ENCODE measurements at places on chromosomes 5 and 9.

DNA sequence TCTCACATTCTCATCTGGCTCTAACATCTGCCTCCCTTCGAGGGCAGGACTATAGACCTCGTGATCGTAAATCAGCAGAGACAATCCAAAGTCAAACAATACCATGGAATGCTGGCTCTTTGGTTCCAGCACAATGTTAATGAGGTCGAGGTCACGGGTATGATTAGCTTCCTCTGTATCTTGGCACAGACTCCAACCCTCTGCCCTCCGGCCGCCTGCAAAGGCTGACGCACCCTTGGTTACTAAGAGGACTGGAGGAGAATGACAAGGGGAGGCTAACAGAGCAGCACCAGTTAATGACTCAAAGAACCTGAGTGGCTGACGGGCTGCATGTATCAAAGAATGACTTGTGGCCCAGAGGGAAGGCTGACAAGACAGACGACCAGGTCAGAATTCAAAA, 10.1 kb downstream of the LHFPL2 start:
- DNase-seq: peak; percentile 92

DNA sequence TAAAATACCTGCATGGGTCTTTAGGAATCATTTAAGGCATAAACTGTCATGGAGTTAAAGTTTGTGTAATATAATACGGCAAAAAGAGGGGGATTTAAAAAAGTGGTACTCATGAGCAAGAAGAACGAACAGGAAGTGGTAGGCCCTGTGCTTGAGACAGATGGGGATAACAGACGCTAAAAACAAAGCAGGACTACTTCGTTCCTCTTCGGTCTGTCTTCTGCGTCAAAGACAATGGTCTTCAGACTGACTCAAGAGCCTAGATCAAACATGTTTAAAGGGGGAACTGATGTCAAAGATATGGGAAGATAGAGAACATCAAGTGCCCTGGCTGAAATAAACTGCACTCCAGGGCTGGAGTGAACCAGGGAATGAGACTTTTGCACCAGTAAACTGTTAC, 59.8 kb upstream of the RFX3 start:
- DNase-seq: no peak

DNA sequence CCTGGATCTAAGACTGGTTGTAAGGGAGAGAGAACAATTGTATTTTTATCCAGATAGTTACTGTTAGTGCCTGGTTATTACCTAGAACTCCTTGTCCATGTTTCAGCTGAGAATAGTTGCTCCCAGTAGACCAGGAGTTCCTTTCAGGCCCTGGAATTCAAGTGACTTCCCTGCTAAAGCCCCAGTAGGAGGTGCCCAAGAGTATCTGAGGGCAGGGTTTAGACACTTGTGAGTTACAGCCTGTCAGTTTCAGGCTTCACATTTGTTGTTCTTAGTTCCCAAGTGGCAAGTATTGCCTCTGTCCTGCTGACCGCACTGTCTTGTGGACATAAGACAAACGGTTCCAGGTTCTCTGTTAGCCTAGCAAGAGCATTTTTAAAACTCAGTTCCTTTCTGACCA, 743.9 kb upstream of the SEMA6A start:
- DNase-seq: no peak

- no peak for DNase-seq
Observed at GRCh38 chr5:155471027-155471426, 457.5 kb downstream of the KIF4B start.

DNA sequence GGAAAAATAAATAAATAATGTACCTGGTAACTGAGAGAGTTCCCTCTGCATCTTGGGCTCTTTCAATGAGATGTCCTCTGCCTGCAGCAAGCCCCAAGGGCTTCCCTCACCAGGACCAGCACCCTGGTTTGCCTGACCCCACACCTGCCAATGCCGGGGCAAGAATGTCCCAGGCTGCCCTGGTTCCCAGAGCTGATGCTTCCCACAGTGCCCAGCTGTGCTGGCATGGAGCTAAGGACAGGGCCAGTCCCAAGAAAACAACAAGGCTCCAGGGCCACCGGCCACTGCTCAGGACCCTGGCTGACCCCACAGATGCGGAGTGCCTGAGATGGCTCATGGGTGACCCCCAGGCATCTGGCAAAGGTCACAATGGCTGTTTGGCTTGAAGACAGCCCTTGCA, 123.5 kb downstream of the KCNIP1 start:
- no peak for DNase-seq

DNA sequence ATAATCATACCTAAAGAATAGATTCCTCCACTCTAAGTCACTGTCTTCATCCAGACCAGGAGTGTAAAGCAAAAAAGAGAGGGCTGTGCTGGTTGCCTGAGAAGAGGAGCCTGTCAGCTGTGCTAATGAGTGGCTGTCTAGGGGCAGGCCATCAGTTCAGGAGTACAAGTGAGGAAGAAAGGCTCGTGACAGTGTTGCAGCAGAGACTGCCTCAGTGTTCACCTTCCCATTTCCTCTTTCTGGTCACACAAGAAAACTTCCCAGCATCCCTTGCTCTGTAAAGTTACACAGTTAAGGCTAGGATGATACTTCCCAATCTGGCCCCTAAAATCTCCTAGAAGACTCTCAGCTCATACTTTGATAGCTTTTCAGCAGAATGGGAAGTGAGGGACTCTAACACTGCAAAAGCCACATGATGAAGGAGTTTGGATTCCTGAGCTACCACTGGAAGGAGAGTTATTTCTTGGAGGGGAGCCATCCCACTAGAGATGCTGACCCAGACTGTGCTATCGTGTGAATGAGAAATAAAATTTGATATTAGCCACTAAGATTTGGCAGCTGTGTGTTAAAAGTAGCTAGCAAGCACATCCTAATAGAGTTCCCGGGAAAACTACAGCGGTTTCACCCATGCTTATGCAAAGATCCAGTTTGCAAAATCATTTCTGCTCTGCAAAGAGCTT, 67.1 kb downstream of the ADAMTS12 start:
- no peak for DNase-seq

DNA sequence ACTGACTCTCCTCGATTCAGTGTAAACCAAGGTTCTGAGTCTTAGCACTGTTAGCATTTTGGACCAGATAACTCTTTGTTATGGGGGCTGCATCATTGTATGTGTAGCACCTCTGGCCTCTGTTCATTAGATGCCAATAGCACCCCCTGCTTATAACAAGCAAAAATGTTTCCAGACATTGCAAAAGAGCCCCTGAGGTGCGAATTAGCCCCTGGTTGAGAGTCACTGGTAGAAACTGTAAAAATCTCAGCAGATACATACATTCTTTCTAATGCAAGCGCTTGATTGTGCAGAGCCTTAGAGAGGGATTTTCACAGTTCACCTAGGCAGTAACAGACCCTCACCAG, 2.8 kb downstream of the ADRB2 start:
- DNase-seq: no peak

- DNase-seq: no peak
Observed at GRCh38 chr5:51987239-51987638, 604.0 kb downstream of the ISL1 start.

DNA sequence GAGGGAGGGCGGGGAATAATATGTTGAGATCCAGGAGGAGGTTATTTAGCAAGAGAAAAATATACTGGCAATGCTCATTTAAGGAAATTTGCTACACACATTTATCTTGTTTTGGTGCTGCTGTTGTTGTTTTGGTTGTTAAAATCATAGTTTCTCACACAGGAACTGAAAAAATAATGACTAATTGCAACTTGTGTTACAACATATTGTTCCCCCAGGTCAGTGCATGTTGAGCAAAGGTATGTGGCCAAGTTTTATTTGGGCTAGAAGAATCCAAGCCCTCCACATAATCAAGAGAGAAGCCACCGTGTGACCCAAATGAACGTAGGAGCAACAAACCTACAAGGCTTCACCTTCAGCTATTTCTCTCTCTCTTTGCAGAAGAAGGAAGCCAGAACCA, 220.3 kb upstream of the DAPK1 start:
- no peak for DNase-seq

DNA sequence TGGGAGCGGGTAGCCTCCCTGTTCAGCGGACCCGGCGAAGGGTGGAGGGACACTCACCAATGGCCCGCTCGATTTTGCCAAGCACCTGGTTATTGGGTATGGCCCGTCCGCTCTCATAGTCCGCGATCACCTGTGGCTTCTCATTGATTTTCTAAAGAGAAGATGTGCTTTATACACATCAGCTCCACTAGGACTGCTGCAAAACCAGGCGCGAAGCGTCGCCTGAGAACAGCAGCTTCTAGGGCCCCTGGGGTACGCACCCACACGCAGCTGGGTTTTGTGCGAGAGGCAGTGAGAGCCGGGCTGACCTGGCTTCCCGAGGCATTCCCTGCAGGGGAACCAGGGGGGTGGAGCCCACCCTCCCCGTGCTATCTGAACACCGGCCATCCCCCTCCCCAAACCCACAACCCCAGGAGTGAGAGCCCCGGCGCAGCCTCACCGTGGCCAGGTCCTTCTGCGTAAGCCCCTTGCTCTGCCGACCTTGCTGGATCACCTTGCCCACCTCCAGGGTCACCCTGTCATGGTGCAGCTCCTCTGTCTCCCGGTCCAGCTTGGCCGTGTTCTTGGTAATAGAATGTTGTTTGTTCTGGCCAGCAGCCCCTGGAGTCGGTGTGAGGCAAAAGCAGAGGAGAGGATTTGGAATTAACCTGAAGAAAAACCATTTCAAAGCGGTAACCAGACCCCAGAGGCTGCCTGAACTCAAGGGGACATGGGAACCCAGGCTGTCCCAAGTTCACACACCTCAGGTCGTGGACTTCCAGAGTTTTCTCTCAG, 3.1 kb downstream of the EDF1 start:
- DNase-seq: no peak

- DNase-seq: no peak
Observed at GRCh38 chr5:151772846-151773561, 1.2 kb downstream of the G3BP1 start.

DNA sequence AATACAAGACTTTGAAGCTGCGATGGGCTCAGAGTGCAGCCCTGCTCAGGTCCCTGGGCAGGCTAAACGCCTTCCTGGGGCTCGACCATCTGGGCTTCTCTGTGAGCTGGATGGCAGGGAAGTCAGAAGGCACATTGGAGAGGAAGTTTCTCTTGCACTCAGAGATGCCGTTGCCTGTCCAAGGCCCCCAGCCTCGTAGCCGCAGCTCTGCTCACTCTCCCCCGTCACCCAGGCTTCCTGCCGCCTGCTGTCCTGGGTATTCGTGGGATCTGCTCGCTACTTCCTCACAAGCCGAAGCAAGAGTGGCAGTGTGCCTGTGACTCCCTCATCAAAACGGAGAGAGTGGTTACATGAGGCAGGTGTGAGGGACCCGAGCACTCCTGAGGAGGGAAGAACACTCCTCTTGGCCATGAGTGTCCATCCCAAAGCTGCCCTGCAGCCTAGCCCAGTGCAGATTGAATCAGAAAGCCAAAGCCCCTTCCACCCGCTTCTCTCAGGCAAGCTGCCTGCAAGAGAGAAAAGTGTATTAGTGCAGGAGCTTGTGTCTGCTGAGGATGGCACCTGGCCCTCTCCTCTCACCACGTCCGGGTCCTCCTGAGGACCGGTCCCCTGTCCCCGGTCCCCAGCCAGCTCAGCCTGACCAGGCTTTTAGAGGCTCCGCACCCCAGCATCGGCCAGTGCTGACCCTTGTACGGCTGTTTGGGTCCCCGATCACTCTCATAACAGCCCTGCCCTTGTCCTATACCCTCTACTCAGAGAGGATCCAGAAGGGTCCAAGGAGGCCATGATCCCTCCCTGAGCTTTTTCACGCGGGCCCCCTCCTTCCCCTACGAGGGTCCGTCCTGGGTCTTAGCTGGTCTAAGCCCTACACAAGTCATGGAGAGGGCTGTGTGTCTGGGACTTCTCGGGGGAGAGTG, 7.3 kb downstream of the FCN2 start:
- no peak for DNase-seq

GRCh38 chr5:9148242-9148641, 397.6 kb downstream of the SEMA5A start:
- no peak for DNase-seq

DNA sequence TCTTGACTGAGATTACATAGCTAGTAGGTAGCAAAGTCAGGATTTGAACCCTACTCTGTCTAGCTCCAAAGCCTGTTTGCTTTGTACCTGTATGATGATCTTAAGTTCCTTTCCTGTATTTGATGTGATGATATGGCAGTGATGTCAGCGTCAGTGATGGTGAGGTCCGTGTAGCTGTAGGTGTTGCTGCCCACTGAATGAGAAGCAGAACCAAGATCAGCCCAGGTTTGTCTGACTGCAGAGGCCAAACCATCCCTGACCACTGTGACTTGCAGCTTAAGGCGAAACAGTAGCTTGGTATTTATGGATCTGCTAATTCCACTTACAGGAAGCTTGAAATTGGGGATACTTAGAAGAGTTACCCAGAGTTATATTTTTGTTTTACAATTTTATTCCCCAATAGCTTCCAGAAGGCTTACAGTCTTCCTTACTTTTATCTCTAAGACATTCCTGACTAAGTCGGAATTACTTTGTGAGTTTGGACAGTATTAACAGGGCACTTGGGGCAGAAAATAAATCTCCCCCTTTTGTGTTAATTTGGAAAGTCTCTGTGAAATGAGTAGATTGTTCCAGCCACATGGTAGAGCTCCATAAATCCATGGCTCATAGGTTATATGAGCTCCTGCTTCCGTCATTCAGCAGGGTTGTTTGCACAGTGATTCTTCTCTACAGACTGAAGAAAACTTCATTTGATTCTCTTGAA, 273.4 kb downstream of the NR3C1 start:
- no peak for DNase-seq

GRCh38 chr9:19965336-19965735, 176.5 kb upstream of the SLC24A2 start:
- no peak for DNase-seq

DNA sequence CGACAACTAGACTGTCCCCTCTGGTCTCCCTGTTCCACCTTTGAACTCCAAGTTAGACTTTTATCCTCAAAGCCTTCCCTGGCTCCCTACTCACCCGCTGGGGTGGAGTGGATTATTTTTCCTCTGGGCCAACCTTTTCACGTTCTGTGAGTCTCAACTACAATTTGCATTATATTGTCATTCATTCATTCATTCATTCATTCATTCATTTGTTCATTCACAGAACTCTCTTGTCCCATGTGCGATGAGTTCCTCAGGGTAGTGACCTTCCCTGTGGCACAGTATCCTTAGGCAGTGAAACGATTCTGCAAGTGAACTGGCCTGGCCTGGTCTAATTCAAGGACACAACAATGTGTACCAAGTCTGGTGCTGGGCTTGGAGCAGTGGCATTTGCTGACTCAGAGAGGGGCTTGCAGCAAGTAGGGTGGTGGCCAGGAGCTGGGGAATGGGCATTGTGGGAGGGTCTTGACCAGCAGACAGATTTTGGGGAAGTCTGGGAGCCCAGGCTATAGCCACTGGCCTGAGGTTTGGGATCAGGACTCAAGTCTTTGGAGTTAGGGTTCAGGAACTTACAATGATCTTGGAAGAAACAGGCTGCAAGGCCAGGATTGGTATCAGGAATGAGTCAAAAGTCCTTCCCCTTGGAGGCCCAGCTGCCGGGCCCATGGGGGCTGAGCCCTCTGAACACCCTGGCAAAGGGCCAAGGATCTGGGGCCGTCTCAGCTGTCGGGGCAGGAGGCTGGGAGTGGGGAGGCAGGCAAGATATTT, 37.2 kb upstream of the COL15A1 start:
- DNase-seq: no peak

GRCh38 chr5:111774525-111774924, 17.5 kb upstream of the NREP start:
- DNase-seq: no peak

Measured in Panc1 (cell line).